ENCODE measurements at places on chromosomes 6 and 20.

DNA sequence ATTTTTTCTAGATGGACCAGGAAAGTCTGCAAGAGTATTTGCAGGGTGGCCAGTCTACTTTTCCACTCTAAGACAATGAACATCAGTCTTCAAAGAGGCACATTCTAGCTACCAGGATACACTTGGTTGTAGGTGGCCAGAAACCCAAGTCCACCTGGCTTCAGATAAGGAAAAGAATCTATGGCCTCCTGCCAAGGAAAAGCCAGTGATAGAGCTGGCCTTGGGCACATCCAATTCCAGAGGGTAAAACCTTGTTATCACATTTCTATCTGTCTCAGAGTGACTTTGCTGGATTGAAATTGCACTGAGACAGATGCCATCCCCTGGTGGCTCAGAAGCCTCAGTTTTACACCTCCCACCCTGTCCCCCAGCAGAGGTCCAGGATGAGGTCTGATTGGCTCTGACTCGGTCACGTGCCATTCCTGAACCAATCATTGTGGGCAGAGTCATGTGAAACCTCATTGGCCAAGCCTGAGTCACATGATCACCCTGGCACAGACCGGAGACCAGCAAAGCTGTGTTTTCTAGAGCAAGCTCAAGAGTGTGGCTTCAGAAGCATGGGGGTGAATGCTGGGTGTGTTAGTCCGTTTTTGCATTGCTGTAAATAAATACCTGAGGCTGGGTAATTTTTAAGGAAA, 497.4 kb upstream of the SULF2 start:
- no peak for DNase-seq

GRCh38 chr6:164924674-164925073, 384.7 kb downstream of the C6orf118 start:
- no peak for DNase-seq

- no peak for DNase-seq
Measured at GRCh38 chr6:105069821-105070445, 109.9 kb downstream of the POPDC3 start.

DNA sequence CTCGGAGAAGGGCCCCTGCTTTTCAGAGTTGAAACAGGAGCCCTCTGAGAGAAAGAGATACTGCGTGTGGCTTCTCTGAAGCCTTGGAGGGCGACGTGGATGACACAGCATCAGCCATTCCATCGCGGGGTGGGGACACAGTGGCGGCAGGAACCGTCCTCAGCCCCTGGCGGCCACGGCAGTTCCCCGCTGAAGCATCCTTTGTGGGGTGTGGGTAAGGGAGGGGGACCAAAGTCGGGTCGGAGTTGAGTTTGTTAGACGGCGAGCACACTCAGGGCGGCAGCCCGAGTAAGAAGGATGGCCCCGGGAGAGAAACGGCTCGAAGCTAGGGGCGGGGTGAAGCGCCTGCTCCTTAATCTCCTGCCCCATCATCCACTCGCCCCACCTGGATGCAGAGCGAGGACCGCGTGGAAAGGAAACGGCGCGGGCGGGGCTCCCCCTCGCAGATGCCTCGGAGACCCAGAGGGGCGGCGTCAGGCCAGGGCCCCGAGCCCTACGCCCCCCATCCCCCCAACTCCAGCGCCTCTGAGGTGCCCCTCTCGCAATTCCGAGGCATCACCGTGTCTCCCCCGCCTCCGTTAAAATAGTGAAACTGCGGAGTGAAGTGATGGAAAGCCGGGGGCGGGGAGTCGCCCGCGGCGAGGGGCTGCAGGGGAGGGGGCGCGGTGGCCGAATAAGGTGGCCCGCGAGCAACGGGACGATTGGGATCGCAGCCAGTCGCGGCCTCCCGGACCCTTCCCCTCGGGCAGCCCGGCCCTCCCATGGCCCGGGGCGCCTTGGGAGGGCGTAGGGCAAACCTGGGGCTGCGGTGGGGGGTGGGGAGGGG, 796 bp upstream of the RREB1 start:
- no peak for DNase-seq

DNA sequence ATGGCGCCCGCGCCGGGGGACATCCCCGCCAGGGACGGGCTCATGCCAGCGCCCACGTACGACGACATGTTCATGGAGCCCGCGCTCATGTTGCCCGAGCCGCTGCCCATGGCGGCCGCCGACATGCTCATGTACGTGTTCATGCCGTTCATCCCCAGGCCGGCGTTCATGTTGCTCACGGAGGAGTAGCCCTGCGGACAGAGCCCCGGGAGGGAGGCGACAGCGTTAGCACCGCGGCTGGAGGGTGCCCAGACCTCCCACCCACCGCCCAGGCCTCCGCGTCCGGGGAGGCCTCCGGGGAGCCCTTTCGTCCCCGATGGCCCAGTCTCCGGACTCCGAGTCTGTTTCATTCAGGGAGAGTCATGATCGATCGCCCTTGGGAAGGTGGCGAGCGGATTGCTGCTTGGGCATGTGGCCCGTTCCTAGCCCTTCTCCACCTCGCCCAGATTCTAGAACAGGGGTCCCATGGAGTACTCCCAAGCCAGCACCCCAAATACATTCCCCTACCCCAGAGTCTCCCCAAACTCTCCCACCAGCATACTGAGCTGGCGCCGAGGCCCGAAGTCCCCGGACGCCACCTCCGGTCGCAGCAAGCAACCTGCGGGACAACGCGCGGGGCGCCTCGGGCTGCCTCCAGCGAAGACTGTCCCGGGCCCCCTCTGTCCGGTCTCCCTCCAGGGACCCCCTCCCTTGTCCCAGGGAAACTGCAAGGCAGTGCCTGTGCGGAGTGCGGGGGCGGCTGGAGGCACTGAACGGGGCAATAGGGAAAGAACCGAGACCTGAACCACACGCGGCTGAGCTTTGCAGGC, 1.2 kb downstream of the FOXA2 start:
- no peak for DNase-seq

GRCh38 chr6:24549674-24550353, 55.0 kb downstream of the ALDH5A1 start:
- DNase-seq = no peak

GRCh38 chr20:49595811-49596561, 28.0 kb upstream of the PTGIS start:
- no peak for DNase-seq

GRCh38 chr20:63785691-63786131, 45.4 kb downstream of the ZBTB46 start:
- no peak for DNase-seq

All from posterior vena cava (tissue), 2 donors.